ENCODE measurements at places on chromosomes 16 and 17.
A peak's percentile ranks its signal among the peaks of the same experiment; 100 is the strongest.

GRCh38 chr16:56121156-56121500, 70.2 kb upstream of the GNAO1 start:
- no peak overlapping the region for H3K27ac ChIP-seq
- DNase-seq: no peak
- H3K4me1 ChIP-seq: peaks cover 9% of the 10 kb centered on the region
- no peak overlapping the region for H3K4me3 ChIP-seq

DNA sequence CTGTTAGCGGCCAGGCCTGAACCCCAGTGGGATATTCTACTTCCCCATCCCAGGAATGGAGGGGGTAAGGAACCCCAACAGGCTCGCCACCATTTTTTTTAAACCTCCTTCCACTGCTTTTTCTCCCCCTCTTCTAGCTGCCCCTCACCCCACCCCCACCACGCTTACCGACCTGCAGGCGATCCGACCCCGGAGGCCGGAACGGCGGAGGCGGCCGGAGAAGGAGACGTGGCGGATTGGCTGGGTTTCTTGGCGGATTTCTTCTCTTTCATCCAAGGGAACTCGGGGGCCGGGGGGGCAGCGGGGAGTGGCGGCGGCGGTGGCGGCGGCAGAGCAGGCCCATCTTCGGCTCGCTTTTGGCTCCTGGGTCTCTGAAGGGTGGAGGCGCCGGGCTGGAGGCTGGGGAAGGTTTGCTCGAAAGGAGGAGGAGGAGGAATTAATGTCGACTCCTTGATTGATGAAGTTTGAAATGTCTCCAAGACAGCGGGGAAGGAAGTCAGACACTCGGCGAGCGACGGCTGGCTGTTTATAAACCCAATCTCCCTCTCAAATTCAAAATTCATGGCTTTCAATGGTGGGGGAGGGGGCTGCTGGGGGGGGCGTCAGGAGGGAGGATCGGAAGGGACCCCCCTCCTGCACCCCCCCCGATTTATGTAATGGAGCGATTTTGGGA, 424 bp downstream of the HOXB2 start:
- H3K36me3 ChIP-seq: peaks cover 3% of the 10 kb centered on the region
- peaks cover 63% of the 10 kb centered on the region for H3K4me1 ChIP-seq
- peak; percentile 57 for DNase-seq
- H3K4me3 ChIP-seq: peak overlapping the region; percentile 87
- peak overlapping the region; percentile 95 for H3K27ac ChIP-seq
- H3K27me3 ChIP-seq: peaks cover 9% of the 10 kb centered on the region

GRCh38 chr17:55962951-55963401, 190.3 kb upstream of the ANKFN1 start:
- H3K27ac ChIP-seq: no peak overlapping the region
- no peaks in the 10 kb centered on the region for H3K36me3 ChIP-seq
- H3K4me1 ChIP-seq: no peaks in the 10 kb centered on the region
- no peaks in the 10 kb centered on the region for H3K27me3 ChIP-seq
- no peak for DNase-seq

- peaks cover 37% of the 10 kb centered on the region for H3K4me1 ChIP-seq
- no peak for DNase-seq
- no peaks in the 10 kb centered on the region for H3K27me3 ChIP-seq
These were observed 33.8 kb downstream of the TRPV2 start for GRCh38 chr17:16449121-16449570.

Data from activated naive CD8-positive, alpha-beta T cell treated with anti-CD3 and anti-CD28 coated beads, Interleukin-2, amount 50 U/mL, for 24 hours (primary cell).